ENCODE measurements at places on chromosomes 7 and 10.

DNA sequence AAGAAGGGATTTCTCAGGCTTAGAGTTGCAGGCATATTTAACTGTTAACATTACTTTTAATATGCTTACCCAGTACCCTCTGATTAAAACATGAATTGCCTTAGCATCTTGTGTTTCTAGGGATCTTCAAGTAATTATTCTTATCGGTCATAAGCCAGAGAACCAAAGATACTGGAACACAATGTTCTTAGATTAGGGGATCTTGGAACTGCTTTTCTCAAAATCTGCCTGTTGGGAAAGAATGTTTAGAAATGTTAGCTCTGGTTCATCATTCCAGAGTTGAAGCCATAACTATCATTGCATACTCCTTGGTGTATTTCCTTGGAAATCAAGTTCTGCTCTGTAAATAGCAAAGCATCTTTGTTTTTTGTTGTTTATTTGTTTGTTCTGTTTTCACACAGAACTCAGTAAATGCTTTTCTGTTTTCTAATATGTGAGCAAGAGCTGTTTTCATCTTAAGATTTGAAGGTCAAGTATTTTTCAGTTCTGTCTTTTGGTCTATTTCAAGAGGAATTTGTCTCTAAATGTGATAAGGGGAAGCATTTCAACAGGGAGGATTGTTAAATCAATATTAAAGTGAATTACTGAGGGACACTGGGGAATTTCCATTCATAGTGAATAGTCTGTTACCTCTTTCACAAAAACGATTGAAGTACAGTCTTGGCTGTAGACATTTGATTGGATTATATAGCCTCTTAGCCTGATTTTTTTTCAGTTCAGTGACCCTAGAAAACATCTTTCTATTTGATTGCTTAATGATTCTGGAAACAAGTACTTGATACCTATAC, 103.2 kb upstream of the CYP26C1 start:
- DNase-seq, result no peak

DNA sequence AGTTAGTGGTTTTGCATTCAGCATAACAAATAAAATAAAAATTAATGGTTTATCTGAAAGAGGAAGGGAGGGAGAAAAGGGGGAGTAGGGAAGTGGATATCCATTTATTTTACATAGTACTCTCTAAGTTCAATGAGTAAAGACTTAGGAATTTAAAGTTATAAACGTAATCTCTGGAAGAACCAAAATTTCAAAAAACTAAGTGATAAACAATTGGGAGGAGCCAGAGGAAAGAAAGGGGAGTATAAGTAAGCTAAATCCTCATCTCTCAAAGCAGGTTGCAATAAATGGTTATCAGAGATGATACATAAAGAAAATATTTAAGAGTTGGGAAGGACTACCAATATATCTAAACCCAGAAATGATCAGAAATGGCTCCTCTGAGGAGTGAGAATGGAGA, 46.4 kb downstream of the ANK3 start:
- no peak for DNase-seq

GRCh38 chr7:36141850-36142249, 11.2 kb upstream of the EEPD1 start:
- DNase-seq, result no peak

- no peak for DNase-seq
Observed at GRCh38 chr10:50224330-50224952, 26.9 kb downstream of the ASAH2 start.

- no peak for DNase-seq
Observed at GRCh38 chr10:69817078-69817581, 15.4 kb downstream of the COL13A1 start.

GRCh38 chr10:6162589-6163356, 40.0 kb upstream of the PFKFB3 start:
- DNase-seq, result no peak

DNA sequence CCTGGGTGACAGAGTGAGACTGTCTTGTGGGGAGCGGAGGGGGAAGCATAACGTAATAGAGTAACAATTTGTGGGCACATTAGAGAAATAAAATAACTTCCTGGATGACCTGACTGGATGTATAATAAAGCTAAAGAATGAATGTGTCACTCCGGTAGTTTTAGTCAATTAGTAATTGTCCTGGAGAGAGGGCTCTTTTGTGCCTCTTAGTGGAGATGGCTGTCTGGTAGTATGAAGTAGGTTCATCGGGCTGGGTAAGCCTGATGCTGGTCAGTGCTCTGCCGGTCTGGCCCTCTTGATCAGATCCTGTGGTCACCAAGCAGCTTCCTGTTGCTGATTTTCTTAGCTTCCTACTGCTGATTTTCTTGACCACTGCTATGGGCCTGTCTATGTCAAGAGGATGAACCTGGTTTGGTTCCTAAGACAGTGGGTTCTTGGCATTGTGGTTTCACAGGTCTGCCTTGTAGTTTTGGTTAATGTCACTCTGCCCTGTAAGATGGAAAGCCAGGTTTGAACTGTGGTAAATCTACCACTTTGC, 34.1 kb downstream of the ZRANB1 start:
- no peak for DNase-seq

GRCh38 chr7:100211342-100211780, 8.4 kb upstream of the PVRIG start:
- no peak for DNase-seq

DNA sequence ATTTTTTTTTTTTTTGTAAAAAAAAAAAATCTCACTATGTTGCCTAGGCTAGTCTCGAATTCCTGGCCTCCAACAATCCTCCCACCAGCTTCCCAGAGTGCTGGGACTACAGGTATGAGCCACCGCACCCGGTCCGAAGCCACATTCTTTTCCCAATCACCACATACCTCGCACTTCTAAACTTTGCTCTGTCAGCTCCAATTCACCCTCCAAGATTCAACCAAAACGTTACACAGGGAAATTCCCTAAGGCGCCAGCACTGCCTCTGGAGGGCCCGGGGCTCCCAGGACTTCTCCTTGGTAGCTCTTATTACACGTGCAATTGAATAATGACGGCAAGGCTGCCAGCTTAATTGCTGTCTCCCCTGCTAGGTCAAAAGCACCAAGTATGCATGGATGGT, 10.3 kb upstream of the DNAAF5 start:
- no peak for DNase-seq

DNA sequence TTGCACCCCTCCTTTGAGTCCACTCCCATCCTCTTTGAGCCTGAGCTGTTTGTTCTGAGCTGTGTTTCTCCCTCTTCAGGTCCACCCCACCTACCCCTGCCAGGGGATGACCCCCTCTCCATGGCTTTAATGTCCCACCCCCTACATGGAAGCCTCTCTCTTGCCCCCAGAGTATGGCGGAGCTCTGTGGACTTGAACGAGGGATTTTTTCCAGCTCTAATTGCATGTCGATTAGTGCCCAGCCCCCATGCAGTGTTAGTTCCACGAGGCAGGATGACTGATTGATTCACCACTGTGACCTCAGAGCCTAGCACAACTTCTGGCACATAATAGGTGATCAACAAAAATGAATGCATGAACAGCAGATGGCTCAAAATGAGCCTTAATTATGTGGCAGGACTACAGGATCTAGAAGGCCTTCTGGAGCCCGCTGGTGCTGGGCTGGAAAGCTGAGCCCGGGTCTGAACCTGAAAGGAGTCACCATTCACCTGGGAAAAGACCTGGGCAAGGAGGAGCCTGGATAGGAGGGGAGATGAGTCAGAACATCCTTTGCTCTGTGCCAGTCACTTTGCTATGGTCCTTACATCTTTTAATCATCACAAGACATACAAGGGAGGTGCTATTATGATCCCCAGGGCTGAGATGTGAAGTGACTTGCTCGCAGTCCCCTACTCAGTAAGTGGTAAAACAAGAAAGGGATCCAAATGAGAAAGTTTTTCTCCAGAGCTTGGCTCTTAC, 17.1 kb upstream of the SLC18A2 start:
- peak; percentile 9 for DNase-seq

DNA sequence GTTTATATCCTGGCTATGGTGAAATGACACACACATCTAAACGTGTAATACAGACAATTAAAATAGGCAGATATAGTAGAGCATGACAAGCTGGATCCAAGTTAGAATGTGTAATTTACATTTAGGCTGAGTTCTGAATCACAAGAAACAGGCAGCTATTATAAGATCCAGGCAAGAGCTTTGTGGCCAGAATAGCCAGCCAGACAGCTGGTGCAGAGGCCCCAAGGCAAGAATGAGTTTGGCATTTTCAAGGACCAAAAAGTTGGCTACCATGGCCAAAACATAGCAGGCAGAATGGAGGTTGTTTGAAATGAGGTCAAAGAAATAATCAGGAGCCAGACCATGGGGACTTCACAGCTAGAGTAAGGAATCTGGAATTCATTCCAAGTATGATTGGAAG, 281.7 kb downstream of the MTERF1 start:
- no peak for DNase-seq

Data from sigmoid colon (tissue), 7 donors.